ENCODE measurements at places on chromosomes 4 and X.

- DNase-seq = no peak
Observed at GRCh38 chr4:126446917-126447316, 1132.2 kb downstream of the FAT4 start.

DNA sequence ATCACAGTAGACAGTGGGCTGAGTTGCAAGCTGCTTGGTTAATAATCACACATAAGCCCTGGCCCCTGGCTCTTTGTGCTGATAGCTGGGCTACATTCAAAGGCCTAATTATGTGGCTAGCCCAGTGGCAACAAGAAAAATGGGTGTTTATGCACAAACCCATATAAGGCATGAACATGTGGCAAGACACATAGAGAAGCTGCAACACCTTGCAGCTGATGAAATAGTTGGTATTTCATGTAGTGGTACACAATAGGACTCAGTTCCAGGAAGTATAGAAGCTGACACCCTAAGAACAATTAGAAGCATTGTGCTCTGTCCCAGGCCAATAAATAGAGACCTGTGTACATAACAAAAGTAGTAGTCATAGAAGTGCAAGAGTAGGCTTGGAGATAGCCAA is 14.6 kb upstream of the ZNF630 start:
- no peak for DNase-seq

- no peak for DNase-seq
Observed at GRCh38 chrX:52574416-52575275, 57.8 kb upstream of the XAGE1B start.

GRCh38 chr4:26822546-26822945 is 38.1 kb upstream of the STIM2 start:
- no peak for DNase-seq

GRCh38 chr4:101050088-101050836 is 297.1 kb downstream of the PPP3CA start:
- DNase-seq = no peak

DNA sequence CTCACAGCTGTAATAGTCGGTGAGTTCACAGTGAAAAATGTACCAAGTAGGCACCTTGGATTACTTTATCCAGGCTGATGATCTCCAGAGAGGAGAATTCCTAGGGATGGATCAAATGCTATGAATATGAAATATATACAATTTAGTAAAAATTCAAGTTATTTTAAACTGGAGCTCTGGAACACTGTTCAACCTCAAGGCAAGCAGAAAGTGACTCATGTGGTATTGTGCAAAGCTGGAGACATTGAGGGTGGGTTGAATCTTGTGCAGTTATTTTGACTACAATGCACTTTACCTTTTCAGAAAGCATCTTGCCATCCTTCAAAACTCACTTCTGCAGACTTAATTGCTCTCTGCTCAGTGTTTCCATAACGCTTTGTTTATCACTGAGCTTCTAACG is 43.4 kb downstream of the OSTC start:
- DNase-seq = no peak

GRCh38 chrX:24658421-24658820 is 11.3 kb upstream of the PCYT1B start:
- DNase-seq = no peak

DNA sequence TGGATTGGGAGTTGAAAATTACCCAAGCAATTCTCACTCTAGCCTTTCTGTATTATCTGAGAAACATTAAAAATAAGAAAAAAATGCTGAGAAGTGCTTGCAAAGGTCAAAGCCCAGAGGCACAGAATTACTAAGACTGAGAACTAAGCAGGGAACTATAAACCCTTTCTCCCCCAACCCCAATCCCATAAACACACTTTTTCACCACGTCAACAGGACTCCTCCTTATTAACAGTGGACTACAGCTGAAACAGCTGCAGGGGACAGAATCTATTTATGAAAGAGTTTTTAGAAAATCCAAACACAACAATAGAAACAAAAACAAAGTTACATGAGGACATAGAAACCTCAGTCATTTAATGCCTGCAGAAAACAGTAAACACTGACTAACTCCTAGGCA is 984.1 kb downstream of the TRAM1L1 start:
- no peak for DNase-seq

GRCh38 chr4:39025552-39026085 is 6.6 kb downstream of the TMEM156 start:
- no peak for DNase-seq

All from stimulated activated CD8-positive, alpha-beta memory T cell treated with anti-CD3 and anti-CD28 coated beads, Interleukin-12 subunit alpha, Interleukin-12 subunit beta, amount 100 ng/mL, for 4 hours (primary cell).